Spleen (tissue), 13 donors: ENCODE measurements at places on chromosomes 16 and 17.

- DNase-seq, result peak; percentile 82
These were observed 12.5 kb downstream of the RARA start for GRCh38 chr17:40321524-40321929.

- no peak for DNase-seq
These were observed 43.9 kb downstream of the ARHGAP27 start for GRCh38 chr17:45388604-45389325.

DNA sequence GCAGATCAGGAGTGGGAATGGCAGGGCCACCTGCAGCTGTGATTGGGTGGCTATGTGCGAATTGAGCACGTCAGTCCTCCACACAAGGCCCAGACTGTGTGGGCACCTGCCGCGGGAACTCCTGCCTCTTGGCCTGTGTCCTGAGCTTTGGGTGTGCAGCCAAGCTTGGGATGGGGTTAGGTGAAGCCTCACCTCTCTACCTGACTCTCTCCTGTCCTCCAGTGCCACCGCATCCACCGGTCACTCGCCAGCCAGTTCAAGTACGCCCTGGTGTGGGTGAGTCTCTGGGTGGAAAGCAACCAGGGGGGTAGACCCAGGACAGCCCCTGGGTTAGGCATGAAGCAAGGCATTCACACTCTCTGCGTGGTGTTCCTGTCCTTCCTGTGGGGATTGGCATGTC is 2.3 kb upstream of the MYO15A start:
- peak; percentile 68 for DNase-seq

DNA sequence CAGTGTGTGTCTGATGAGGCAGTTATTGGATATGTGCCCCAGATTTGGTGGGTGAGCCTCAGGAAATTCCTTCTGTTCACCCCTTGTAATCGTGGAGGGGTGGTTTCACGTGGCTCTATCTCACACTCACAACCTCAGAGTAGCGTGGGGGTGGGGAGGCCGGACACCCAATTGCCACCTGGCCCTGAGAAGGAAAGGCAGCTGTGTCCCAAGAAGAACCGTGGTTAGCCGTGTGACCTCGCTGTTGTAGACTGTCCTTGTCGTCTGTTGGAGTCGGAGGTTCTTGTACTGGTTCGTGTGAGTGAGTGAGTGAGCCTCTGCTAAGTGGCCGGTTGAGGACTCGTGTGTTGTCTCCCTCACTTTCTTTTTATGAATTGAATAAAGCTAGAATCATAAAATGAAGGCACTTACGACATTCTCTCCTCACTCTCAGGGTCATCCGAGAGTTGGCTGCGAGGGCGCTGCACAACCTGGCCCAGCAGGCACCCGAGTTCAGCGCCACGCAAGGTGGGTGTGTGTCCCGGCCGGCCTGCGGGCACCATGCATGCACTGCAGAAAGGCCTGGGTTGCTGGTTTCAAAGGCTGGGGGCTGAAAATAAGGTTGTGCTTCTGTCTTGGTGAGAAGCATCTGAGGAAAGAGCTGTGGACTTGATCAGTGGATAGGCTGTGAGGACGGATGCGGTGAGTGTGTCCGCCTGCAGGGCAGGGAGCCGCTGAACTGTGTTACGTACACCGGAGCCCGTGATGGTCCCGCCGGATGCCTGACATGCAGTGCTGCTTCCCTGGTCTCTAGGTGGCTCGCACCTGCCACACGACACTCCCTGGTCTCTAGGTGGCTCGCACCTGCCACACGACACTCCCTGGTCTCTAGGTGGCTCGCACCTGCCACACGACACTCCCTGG is 63.4 kb upstream of the ZNF750 start:
- DNase-seq, result no peak

DNA sequence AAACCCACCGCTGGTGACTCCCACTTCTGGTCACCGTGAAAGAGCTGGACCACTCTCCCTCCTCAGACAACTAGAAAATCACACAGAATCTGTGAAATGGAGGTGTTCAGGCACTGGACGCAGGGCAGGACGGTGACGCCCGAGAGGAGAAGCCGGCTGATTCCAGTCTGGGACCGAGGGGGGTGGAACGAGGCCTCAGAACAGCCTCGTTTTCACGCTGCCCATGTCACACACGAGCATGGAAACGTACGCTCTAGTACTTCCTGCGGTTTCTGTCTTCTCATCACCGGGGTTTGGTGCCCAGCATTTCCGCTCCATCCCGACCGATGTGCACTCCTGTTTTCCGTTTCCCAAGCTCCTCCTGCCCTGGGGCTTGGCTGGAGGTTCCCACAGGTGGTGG is 101.8 kb upstream of the METRNL start:
- DNase-seq, result no peak

DNA sequence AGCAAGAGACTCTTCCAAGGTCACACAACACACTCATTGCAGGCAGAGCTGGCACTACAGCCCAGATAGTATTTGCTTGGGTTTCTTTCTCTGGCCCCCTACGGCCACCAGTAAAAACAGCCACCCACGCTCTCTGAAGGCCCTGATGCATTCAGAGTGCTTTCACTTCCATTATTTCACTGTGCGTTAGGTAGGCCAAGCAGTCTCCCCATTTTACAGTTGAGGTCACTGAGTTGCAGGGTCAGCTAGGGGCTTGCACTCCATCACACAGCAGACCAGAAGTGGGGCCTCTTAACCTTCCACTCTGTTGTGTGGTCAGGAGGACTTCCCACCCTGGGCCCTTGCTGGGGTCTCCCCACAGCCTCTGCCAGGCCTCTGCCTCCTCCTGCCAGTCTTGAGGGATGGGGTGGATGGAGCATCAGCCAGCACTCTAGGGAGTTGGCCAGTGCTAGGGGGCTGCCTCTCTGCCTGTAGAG is 2.5 kb downstream of the TBX21 start:
- peak; percentile 76 for DNase-seq
